ENCODE measurements at places on chromosomes 4 and X.
A peak's percentile ranks its signal among the peaks of the same experiment; 100 is the strongest.

DNA sequence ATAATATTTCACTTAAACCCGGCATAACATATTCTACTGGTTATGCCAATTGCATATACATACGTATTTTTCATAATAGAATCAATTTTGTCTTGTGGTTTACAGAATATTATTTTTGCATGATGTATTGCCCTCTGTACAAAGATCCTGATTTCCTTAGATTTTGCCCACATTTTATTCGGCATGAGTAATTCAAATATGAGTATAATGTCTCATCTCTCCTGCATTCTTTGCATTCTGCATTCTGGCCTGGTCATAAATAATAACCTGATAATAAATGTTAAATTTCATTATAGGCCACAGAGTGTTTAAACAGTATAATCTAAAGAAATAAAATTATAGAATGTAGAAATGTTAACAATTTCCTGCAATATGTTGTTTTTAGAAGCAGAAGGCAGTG is 205.3 kb downstream of the TLL1 start:
- no peak for DNase-seq

DNA sequence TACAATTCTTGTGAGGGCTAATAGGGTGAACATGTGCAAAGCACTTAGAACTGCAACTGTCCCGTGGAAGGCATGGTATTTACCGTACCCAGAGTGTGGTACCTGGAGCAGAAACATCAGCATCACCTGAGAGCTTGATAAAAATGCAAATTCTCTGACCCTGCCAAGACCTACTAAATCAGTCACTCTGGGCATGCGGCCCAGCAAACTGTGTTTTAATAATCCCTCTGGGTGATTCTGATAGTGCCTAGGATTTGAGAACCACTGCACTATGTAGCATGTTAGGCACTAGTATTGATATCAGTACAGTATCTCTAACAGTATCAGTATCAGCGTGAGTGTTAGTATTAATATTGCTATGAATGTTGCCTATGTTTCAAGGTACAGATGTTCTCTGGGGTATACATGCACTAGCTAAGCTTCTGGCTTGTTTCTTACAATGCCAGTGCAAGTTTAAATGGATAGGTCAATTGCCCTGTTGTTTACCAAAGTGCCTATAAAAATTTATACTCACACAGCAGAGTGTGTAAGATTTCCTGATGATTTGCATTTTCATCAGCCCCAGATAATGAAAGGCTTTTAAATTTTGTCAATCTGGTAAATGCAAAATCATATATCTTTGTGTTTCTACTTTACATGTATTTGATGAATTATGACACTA is 354.0 kb downstream of the HS3ST1 start:
- no peak for DNase-seq

- no peak for DNase-seq
Observed at GRCh38 chr4:4477796-4478195, 64.1 kb downstream of the STX18 start.

- no peak for DNase-seq
Observed at GRCh38 chrX:110172215-110172614, 145.7 kb downstream of the AMMECR1 start.

DNA sequence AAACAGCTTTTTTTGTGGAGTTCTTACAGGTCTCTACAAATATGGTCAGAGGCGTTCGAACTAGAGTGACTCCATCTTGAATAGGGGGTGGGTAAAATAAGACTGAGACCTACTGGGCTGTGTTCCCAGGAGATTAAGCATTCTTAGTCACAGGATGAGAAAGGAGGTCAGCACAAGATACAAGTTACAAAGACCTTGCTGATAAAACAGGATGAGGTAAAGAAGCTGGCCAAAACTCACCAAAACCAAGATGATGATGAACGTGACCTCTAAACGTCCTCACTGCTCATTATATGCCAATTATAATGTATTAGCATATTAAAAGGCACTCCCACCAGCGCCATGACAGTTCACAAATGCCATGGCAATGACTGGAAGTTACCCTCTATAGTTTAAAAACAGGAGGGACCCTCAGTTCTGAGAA is 42.8 kb upstream of the SPP1 start:
- no peak for DNase-seq

- DNase-seq, result no peak
Observed at GRCh38 chr4:101155368-101155767, 192.0 kb downstream of the PPP3CA start.

DNA sequence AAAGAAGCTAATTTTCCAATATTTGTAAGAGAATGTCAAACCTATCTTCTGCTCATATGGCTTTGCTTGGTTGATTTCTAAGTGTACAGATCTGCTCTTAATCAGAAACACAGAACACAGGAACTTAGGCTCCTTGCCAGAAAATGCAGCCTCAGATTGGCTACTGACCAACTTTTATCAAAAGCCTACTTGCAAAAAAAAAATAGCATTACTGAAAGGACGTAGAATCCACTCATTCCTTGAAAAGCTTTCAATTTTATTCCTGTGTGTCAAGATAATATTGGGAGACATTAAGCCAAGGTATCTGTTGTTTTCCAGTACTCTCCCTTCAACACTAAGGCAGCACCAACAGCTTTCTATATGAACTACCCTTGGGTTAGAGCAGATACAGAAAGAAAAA is 127.6 kb upstream of the INTU start:
- DNase-seq, result no peak

- DNase-seq, result no peak
Observed at GRCh38 chr4:61533140-61533539, 333.0 kb downstream of the ADGRL3 start.

DNA sequence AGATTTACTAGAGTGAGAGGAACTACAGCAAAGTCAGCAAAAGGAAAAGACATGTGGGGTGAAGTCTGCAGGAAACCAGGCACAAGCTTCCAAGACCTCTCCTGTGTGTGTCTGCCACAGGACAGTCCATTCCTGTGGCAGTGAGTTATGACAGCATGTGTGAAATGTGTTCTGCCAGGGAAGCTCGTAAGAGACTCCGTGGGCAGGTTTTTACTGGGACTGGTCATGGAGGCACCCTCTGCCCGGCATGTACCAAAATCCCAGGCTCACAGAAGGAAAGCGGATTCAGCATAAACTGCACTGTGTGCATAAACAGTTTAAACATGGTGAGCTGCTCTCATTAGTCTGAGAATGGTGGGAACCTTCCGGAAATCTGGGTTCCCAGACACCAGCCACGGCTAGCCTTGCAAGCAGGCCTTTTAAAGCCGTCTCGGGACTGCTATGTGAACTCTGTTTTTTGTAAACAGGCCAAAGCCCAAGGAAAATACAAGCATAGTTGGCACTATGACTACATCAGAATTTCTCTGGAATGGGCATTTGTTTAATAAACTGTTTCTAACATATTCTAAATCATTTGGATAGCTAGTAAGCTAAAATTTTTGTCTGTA is 288.5 kb downstream of the TENM3 start:
- no peak for DNase-seq

- no peak for DNase-seq
Observed at GRCh38 chr4:62087706-62088105, 887.6 kb downstream of the ADGRL3 start.

- DNase-seq, result no peak
Observed at GRCh38 chrX:108134724-108135123, 43.1 kb downstream of the ATG4A start.

DNA sequence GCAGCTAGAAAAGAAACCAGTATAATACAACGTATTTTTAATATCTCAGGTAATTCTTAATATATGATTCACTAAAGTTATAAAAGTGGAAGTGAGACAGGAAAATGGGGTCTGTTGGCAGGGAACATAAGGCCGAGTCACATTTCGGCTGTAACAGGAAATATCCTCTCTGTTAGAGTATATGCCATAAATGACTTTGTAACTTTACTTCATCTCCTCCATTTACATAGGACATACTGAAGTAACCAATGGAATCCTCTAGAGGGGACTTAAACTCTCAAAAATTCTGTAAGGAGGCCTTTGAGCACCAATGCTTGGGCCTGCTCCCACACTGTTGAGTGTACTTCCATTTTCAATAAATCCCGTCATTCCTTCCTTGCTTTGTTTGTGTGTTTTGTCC is 71.3 kb downstream of the ANKRD17 start:
- no peak for DNase-seq

DNA sequence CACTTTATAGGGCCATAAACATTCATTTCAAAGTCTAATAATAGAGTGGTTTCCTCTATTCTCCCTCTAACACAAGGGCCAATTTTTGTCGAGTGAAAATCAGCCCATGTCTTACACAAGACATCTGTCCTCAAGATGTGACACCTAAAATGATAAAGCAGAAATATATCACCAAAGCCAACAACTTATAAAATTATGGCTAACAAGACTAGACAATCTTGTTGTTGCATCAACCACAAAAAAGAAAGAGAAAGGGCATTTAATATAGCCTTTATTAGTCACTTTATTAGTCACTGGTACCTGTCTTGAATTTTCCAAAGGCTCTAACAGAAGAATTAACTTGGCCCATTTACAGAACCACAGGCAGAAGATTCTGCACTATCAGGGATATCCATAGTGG is 161.6 kb downstream of the SMIM20 start:
- DNase-seq, result peak; percentile 27
